ENCODE measurements at places on chromosomes 1 and 21. TPM values are rescaled to one million over a fixed set of nuclear protein-coding genes. Genes with fewer than 3 reads are reported as not detected.

The KCNE2 gene
- not detected for total RNA-seq

The DSTYK gene
- 8.8 TPM for total RNA-seq

DNA sequence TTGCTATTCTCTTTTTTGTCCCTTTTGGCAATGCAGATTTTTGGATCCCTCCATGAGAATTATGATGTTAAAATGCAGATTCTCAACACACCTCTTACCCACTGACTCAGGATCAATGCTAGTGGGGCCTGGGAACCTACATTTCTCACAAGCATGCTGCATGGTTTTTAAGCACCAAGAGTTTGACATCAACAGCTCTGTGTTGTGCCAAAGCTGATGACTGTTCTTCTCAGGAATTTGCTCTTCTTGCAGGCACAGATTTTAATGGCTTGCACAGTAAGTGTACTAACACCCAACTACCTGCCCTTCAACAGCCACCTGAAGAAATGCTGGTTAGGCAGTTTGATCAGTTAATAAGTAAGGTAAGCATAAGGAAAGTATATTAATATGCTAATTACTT, 468.7 kb downstream of the PTBP2 start:
- DNase-seq = peak; percentile 21

The MAP3K6 gene
- 43.3 TPM for total RNA-seq

The OR10Z1 gene
- not detected for total RNA-seq

The GPR161 gene
- 23.6 TPM for total RNA-seq

DNA sequence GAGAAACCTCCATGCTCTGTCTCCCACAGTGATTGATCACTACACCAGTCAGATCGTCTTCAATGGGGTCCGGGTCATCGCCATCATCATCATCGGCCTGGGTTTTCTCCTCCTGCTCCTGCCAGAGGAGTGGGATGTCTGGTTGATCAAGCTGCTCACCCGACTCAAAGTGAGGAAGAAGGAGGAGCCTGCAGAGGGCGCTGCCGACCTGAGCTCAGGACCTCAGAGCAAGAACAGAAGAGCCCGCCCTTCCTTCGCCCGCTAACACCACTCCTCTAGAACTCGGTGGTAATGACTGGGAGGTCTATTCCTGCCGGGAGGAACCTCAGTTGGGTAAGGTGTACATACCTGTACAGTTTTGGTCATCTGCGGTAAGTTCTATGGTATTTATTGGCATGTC, 50.3 kb upstream of the COA6 start:
- DNase-seq = no peak

DNA sequence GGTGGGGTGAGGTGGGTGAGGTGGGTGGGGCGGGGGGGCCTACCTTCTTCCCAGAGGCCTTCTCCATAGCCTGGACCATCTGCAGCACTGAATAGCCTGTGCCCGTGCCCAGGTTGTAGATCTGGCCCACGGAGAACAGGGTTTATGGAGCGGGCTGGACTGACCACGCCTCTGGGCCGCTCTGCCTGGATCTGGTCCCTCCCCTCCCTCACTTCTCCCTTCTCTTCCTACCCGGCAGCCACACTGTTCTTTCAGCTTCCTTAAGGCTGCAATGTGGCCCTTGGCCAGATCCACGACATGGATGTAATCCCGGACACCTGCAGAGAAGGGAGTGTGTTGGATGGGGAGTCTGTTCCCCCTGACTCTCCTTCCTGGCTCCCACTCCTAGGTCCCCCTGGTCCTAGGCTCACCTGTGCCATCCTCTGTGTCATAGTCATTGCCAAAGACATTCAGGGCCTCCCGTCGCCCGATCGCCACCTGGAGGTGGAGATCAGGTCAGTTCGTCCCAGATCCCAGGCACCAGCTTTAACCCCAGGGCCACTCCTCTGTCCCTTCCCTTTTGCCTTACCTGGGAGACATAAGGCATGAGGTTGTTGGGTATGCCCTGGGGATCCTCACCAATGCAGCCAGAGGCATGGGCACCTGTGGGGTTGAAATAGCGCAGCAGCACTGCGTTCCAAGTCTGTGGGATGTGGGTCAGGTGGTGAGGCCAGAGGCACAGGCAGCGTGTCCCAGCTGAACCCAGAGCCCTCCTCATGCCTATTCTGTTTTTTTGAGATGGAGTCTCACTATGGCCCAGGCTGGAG, 3.9 kb downstream of the GALE start:
- DNase-seq = no peak

DNA sequence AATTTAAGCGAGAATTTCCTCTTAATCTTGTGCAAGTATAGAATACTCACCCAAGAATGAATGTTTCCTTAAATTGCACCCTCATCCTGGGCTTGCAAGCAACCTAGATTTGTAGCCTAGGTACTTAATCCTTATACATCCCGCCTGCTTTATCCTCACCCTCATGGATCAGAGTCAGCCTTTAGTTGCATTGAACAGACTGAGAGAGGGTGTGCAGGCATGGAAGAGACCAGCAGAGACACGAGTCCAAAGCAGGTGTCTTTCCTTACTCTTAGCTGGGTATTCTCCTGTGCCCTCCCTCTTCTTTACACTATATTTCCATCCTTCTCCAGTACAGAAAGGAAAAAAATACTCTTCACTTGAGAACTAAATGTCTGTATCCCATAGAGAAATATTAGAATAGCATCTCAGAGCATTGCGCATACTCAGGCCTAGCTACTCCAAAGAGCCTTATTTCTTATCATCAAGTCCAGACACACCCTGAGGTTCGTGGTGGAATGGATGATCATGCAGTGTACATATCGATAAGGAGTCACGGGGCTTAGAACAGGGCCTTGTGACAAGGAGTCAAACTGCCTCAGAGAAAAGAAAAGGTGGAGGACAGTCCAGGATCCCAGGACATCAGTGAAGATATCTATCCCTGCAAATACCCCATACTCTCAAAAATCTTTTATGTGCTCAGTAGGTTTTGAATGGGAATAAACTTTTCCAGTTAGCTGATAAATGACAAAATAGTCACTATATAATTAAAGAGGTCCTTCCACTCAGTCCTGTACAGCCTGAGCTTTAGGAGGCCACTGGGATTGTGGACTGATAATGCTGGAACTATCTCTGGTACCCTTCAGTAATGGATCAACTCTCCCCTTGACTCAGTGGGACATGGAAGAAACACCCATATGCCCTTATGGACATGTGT, 297.9 kb downstream of the GRIK1 start:
- no peak for DNase-seq

DNA sequence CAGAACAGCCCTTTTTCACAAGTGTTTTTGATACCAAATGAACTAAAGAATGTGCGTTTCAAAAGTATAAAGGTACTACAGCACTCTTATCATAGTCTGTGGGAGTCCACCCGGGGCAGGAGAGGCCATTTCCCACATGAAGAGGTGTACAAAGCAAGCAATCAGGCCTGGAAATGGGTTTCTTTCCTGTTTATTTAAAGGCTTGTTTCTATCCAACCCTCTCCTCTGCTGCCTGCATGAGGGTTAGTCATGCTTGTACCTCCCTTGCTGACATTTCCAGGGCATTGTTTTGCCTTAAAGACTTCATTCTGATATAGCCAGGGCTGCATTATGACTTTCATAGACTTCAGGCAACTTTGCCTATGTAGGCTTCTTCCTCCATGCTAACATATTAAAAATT, 11.6 kb downstream of the SELP start:
- no peak for DNase-seq

GRCh38 chr1:212291505-212292134, 6.4 kb downstream of the PPP2R5A start:
- no peak for DNase-seq

DNA sequence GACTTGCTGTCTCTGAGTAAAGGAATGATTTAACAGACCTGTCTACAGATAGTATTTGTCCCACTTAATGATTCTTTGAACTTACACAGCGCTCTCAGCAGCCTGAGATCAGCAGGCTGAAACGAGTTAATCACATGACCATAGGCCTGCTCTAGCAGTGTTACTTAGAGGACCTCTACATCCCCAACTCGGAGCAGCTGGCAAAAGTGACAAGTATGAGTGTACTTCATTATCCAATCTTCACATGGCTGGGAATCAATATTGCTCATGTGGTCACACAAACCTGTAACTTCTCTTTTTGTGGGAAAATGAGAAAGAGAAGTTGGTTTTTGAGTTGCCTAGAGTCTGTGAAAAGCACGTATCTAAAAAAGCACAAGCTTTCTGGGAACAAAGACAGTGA, 11.4 kb upstream of the ATP13A2 start:
- no peak for DNase-seq

DNA sequence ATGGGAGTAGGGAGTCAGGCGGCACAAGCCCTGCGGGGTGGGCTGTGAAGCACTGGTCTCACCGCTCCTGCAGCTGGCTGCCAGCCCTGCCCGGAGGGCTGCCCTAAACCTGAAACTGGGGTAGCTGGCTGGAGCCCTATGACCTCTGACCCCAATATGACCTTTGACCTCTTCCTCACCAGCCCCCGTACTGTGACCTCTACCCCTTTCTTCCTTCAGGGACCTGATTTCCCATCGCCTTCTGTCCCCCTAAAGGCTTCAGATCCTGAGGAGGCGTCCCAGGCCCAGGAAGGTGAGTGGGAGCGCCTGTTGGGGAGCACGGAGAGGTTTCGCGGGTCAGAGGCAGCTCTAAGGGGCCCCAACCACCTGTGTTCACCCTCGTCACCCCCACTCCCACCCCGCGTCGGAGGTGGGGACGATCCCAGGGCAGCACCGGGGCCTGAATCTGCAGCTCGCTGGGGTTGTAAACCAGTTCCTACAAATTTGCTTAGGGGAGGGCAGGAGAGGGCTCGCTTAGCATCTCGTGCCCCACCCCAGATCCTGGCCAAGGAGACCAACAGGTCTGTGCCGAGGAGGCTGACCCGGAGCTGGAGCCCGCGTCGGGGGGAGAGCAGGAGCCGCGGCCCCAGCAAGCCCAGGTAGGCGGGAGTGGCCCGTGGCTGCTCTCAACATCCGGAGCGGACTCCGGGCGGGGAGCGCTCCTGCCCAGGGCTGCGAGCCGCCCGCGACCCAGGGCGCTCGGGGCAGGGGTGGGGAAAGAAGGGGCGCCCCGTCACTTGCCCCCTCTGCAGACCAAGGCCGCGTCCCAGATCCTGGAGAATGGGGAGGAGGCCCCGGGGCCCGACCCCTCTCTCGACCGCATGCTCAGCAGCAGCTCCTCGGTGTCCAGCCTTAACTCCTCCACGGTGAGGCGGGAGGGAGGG, 7.3 kb downstream of the SYTL1 start:
- peak; percentile 74 for DNase-seq

DNA sequence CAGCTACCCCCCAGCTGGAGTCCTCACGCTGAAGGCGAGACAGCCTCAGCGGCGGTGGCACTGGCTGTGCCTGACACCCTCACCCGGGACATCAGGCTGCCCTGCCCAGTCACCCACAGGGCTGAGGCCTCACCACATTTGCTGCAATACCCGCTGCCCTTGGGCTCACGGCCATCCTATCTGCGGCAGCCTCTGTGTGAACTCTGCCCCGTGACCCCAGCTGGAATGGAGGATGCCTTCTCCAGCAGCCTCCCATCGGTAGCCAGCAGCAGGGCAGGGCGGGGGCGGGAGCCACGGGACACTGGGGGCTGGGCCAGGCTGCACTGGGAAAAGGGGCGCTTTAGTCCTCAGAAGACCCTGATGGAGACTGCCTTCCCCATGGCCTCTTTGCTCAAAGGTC, 112.4 kb upstream of the ZBTB40 start:
- no peak for DNase-seq

DNA sequence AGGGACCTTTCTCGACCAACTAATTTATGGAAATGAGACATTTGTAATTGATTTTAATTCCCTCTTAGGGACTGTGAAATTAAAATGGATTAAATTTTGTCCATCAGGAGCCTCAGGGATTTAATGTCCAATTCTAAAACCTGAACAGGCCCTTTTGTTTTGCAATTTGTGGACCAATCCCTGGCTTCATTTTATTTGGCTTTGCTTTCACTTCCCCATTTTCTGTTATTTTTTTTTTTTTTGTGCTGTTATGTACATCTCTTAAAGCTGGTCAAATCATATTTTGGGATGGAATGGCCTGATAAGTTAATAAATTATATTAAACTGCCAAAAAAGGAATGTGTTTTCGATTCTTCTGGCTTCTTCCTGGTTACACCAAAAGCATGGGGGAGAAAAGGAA, 28.9 kb downstream of the ZSCAN20 start:
- no peak for DNase-seq

GRCh38 chr1:67615886-67616285, 69.1 kb upstream of the GADD45A start:
- DNase-seq = no peak

The CNR2 gene
- not detected for total RNA-seq

Measured in foreskin keratinocyte (primary cell).